ENCODE measurements at places on chromosomes 7 and 10.

DNA sequence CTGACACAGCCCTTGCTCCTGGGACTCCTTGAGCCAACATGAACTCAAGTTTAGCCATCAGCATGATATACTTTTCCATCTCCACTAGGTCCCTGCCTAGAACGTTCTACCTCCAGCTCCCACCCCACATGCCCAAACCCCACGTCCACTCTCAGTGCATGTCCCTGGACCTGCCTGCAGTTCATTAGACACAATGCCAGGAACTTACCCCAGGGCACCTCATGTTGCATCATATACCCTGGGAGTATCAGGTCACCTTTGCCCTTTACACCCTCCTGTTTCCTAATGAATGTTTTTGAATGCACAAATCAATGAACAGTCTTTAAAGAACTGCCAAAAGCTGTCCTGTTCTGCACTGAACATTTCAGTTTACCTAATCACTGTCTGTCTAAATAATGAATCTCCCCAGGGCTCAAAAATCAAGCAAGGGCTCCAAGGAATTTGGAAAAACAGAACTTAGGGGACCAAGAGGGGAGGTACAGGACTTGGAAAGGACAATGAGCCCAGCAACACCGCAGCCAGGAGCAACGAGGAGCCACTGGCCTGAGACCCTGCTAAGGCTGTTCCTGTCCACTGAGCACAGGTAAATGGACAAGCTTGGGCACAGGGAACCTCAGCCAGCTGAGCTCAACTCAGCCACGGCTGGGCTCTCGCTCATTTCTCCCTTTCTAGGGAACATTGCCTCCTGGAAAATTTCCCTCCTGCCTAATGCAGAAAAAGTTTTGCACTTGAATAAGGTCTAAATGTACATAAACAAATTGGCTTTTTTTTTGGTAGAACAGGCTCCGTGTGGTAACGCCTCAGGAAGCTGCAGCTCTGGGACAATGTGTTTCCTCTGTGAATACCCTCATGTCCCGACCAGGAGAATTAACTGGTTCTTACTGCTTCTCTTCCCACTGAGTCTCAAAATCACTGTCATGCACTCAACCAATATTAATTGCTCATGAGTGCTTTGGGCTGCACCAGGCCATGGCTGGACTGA lies 7.4 kb downstream of the MAT1A start:
- no peak for DNase-seq

- DNase-seq = peak; percentile 62
Observed at GRCh38 chr7:142303650-142304049, 45.8 kb upstream of the PRSS58 start.

- DNase-seq = no peak
Observed at GRCh38 chr10:3107426-3107961, 40.1 kb downstream of the PFKP start.

DNA sequence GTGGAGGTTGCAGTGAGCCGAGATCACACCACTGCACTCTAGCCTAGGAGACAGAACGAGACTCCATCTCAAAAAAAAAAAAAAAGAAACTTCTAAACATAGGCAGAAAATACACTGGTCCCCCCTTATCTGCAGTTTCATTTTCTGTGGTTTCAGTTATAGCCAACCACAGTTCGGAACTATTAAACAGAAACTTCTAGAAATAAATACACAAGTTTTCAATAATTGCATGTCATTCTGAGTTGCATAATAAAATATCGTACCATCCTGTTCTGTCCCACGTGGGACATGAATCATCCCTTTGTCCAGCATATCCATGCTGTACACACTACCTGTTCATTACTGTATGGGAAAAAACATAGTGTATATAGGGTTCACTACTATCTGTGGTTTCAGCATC lies 8.0 kb downstream of the XRCC2 start:
- no peak for DNase-seq

DNA sequence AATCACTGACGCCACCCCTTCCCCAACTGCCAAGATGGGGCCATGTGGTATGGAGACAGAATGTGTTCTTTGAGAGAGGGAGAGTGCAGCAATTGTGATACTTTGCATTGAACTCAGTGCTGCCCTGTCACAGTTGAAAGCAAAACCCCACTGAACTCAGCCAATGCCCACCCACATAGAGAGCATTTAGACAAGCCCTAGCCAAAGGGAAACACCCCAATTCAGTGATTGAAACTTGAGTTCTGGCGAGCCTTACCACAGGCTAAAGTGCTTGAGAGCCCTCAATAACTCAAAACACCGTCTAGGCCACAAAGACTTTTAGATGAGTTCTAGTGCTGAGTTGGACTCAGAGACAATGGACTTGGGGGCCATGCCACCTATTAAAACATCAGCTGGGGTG lies 751.9 kb upstream of the POT1 start:
- DNase-seq = no peak

- no peak for DNase-seq
Observed at GRCh38 chr10:97498841-97499560, at the start of gene UBTD1. Gene UBTD1, plus strand, starts transcription at chr10:97498924. Its CDS starts 280 bp downstream, at chr10:97499204.

- peak; percentile 4 for DNase-seq
Observed at GRCh38 chr10:102408728-102409603, 9.6 kb downstream of the PSD start.

GRCh38 chr10:81876253-81877077 lies 1.5 kb downstream of the NRG3 start:
- peak; percentile 38 for DNase-seq

- no peak for DNase-seq
Observed at GRCh38 chr10:46526682-46527038, 29.8 kb downstream of the GPRIN2 start.

DNA sequence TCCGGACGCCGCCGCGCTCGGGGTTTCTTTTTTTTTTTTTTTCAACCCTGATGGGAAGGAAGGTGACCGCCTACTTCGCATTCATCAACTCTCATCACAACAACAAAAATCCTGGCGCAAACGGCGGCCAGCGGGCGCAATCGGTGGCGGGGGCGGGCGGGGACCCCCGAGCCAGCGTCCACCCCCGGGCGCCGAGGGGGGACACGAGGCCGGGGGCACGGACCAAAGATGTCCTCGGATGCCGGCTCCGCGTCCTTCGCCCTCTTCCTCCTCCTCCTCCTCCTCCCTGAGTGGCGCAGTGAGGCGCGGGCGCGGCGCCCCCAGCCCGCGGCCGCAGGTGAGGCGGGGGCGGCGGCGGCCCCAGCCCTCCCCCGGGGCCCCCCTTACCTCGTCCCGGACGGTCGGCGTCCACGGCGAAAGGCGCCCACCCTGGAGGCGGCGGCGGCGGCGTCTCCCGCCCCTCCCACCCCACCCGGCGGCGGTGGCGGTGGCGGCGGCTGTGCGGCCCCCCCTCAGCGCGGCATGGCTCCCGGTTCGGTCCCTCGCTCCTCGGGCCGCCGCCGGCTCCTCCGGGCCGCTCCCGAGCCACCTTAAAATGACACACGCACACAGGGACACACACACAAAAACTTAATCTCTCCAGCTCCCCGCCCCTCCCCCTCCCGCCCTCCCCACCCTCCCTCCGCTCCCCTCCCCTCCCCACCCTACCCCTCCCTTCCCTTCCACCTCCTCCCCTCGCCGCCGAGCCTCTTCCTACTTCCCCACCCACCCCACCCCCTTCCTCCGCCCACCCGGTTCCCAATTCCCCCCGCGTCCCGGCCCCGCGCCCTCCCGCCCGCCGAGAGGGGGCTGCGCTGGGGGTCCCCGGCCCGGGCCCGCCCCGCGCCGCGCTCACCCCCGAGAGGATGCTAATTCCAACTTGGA lies at the start of gene CTBP2:
CTBP2 (minus strand) TSS at position 632 of the 924 bp plus-strand sequence.
- DNase-seq = peak; percentile 45

GRCh38 chr7:46178661-46179060 lies 257.6 kb upstream of the IGFBP3 start:
- DNase-seq = no peak

GRCh38 chr7:30330134-30331111 lies 46.0 kb downstream of the ZNRF2 start:
- peak; percentile 30 for DNase-seq

- no peak for DNase-seq
Observed at GRCh38 chr10:87740254-87740655, 77.8 kb downstream of the ATAD1 start.

- DNase-seq = peak; percentile 19
Observed at GRCh38 chr7:120856621-120857352, 1.2 kb downstream of the TSPAN12 start.

GRCh38 chr10:122632031-122632430 lies 67.6 kb downstream of the C10orf120 start:
- DNase-seq = peak; percentile 8

GRCh38 chr10:82221601-82222149 lies 346.7 kb downstream of the NRG3 start:
- DNase-seq = peak; percentile 44

DNA sequence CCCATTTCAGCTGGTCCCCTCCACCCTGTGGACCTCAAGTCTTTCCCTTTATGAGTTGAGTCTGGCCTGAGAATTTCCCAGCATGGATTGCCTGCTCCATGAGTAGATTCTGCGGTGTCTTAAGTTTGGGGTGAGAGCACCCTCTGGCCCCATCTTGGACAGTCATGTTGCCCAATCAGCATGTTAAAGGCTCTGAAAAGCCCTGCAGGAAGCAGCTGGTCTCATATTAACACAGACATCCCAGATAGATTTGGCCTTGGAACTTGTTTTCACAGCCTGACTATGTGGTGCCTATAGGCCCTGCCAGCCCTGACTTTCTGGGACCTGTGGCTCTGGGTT lies 15.5 kb upstream of the SLC29A3 start:
- DNase-seq = no peak

DNA sequence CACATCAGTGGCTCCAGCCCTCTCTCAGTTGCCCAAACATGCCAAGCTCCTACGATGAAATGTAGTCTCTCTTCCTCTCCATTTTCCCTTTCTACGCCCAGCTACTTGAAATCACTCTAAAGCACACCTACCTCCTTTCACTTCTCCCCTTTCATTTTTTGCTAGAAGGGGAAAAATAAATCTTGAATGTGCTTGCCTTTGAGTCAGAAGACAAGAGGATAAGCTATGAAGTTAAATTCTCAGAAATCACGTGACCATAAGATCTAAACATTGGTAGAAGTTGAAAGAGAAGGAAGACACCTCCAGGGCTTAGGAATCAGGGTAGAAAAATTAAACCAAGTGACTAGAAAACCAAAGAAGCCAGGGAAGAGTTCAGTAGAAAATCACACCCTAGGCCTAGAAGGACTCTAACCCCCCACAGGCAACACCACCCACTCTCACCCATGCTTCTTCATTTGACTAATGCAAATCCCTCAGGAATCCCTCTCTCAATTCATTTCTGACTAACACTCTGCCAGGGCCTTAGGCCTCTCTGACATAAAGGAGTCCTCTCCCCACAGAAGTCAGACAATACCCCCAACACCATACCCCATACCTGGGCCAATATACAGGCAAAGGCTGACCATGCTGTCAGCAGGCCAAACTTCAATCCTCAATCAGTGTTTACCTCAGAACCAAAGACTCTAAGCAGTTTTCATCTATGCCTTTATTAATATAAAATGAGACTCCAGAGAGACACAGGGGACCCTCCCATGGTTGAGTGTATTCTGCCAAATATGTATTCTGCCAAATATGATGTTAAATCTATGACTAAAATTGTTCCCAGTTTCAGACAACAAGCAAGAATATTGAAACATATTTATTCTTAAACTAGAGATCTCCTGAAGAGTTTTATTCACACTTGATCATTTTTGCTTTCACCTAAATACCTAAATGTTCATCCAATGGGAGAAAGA lies 84.8 kb downstream of the ELMO1 start:
- no peak for DNase-seq

- DNase-seq = peak; percentile 37
Observed at GRCh38 chr10:123642697-123643096, 23.5 kb upstream of the GPR26 start.

Data from NCI-H2171 treated with DMSO at 0.1 percent for 48 hours (cell line).